Fibroblast of pulmonary artery (primary cell): ENCODE measurements at places on chromosomes 11 and 22.

DNA sequence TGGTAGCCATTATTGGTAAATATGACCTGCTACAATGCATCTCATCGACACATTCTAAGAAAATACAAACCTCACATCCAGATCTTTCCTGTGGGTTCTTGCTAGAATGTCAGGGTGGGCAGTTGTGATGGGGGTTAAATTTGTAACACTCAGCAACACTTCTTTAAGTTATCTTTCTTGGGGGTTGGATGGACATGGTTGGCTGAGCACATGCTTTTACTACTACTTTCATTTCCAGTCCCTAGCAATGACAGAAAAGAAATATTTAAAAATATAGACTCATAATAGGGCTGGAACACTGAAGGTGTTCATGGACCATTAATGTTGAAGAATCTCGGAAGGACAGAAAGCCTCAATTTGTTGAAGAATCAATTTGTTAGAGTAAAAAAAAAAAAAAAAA, 57.6 kb downstream of the APOL3 start:
- DNase-seq, result no peak

GRCh38 chr11:10497371-10498021, 42.4 kb downstream of the AMPD3 start:
- DNase-seq, result no peak

- no peak for DNase-seq
These were observed 115.0 kb downstream of the TMPRSS5 start for GRCh38 chr11:113591117-113591516.

DNA sequence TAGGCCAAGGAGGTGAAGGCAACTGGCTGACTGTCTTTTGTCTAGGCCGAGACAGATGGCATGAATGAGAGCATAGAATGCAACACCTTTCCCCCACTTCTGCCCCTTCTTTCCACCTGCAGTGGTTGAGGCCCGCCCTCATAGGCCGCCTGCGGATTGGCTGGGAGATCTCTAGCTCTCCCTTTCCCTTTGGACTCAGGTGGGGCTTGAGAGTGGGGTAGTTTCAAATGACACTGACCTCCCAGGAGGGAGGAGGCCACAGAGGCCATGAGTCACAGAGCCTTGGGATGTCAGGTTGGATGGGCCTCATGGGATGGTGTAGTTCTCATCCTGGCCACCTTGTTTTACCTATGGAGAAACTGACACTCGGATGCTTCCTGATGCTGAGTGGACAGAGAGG, 9.1 kb downstream of the MICAL2 start:
- DNase-seq, result no peak

DNA sequence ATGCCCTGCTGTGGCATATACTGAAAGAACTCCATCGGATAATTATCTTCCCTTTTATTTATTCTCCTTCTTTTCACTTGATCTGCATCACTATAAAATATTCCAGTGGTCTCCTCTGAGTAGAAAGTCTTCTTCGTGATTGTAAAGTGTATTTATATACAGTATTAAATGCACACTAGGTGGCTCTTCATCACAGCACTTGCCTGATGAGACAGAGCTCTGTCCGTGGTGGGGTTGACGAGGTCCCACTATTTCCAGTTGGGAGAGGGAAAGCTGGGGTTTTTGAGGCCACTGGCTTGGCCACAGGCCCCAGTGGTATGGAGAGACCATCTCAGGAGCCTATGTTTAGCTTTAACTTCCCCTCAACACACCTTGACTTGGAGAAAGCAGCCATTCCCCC, 31.6 kb upstream of the ZBTB16 start:
- peak; percentile 34 for DNase-seq
